ENCODE measurements at places on chromosomes 12 and 14. TPM values are rescaled to one million over a fixed set of nuclear protein-coding genes. Genes with fewer than 3 reads are reported as not detected.

GRCh38 chr14:31118892-31119291 is 88.7 kb downstream of the HECTD1 start:
- DNase-seq: no peak
- H3K4me1 ChIP-seq: no peaks in the 10 kb centered on the region
- H3K4me3 ChIP-seq: no peak overlapping the region
- H3K36me3 ChIP-seq: peaks cover 40% of the 10 kb centered on the region
- H3K27me3 ChIP-seq: no peaks in the 10 kb centered on the region
- H3K27ac ChIP-seq: no peak overlapping the region

DNA sequence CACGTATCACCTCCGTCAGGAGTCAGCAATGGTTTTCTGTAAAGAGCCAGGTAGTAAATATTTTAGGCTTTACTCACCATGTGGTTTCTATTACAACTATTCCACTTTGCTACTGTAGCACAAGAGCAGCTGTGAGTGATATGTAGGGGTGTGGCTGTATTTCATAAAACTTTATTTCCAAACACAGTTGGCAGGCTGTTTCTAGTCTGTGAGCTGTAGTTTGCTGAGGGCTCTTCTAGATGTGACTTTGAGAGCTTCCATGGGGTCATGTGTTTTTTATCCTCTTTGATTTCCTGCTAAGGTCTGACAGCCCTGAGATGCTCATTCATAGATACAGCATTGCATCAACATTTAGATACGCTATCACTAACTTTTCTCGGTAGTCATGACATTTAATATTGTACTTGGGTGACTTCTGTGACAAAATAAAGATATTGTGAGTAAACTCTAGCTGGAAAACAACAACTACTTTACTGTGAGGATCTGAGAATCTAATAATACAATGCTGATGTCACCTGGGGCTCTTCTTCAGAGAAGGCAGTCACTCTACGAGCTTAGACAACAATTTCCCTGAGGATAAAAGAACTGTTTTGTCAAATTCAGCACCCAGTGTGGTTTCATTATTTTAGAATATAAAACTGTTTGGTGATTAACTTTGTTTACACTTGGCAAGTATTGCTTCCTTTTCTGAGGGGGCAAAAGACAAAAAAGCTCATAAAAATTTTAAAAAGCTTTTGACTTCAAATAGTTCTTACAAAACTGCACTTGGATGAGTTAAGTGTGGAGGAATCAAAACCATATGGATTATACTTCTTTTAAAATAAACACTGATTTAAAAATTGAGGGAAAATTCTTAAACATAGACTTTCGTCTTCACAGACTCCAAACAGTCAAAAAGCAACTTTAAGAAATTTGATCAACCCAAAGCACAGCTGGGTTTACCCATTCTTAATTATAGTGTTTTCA is 231.2 kb upstream of the DCN start:
- H3K36me3 ChIP-seq: no peaks in the 10 kb centered on the region
- H3K27ac ChIP-seq: peak overlapping the region; percentile 37
- no peak overlapping the region for H3K4me3 ChIP-seq
- no peaks in the 10 kb centered on the region for H3K27me3 ChIP-seq
- H3K4me1 ChIP-seq: no peaks in the 10 kb centered on the region
- peak; percentile 40 for DNase-seq

The ARHGDIB gene
- total RNA-seq: 40.8 TPM

DNA sequence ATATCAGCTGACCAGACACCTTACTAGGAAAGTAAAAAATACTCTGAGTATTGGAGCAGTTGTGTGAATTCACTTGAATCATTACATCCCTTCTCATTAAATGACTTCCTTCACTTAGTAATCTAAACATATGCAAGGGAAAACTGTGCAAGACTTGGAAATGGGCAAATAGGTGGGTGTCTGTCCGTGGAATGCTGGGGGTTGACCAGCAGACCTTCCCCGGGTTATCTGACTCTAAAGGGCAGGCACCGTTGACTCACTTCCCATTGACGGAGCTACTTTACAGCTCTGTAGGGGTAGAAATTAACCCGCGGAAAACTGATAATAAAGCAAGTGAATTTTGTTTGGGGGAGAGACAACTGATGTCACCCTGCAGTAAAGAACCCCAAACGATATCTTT is 199.3 kb downstream of the TTC7B start:
- no peak overlapping the region for H3K27ac ChIP-seq
- no peaks in the 10 kb centered on the region for H3K36me3 ChIP-seq

The LMNTD1 gene
- total RNA-seq: not detected

GRCh38 chr12:118315821-118316220 is 56.9 kb downstream of the TAOK3 start:
- H3K36me3 ChIP-seq: no peaks in the 10 kb centered on the region
- DNase-seq: no peak
- no peak overlapping the region for H3K27ac ChIP-seq
- no peak overlapping the region for H3K4me3 ChIP-seq

DNA sequence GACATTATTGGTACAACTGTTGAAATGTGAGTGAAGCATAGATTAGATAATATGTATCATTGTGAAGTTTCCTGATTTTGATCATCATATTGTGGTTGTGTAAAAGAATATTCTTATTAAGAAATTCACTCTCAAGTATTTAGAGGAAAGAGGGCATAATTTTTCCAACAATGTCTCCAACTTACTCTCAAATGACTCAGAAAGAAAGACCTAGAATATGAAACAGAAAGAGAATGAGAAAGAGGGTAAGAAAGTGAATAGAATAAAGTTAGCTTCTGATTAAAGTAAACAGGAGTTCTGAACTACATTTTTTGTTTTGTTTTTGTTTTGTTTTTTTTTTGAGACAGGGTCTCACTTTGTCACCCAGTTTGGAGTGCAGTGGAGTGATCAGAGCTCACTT is 123.0 kb downstream of the CPNE8 start:
- H3K27me3 ChIP-seq: no peaks in the 10 kb centered on the region
- H3K36me3 ChIP-seq: no peaks in the 10 kb centered on the region
- DNase-seq: no peak
- no peaks in the 10 kb centered on the region for H3K4me1 ChIP-seq
- no peak overlapping the region for H3K4me3 ChIP-seq
- H3K27ac ChIP-seq: no peak overlapping the region

DNA sequence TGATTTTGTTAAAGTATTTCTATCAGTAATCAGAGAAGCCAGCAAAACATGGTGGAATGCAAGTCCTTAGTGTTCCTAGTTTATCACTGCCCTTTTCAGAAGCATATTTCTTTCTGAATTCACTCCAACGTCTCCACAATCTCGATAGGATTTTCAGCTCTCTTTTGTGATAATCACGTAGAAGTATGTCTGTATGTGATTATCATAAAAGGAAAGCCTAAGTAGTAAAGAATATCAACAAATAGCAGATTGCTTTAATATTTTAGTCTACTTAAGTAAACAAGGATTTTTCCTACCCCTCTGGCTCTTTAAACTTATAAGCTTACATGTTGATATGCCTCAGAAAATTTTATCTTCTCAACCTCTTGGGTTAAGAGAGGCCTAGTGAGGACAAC is 147.4 kb upstream of the NUDT4 start:
- H3K4me3 ChIP-seq: no peak overlapping the region
- no peaks in the 10 kb centered on the region for H3K4me1 ChIP-seq
- H3K27ac ChIP-seq: no peak overlapping the region
- no peaks in the 10 kb centered on the region for H3K36me3 ChIP-seq

DNA sequence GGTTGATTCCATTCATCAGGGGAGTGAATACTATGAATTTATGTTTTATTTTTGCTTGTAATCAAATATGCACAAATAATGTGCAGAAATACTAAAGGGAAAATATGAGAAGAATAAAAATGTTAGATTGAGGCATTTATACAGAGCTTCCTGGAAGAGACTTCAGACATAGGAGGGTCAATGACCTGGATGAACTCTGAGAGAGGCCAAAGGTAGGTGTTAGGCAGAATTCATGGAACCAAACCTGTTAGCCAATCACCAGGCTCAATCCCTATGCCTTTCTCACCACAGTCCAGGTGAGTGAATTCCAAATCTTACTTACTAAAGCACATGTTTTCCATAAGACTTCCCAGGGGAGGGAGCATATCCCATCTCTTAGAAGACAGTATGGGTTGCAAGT is 130.4 kb upstream of the NTF3 start:
- no peaks in the 10 kb centered on the region for H3K27me3 ChIP-seq
- DNase-seq: no peak
- H3K27ac ChIP-seq: no peak overlapping the region
- H3K4me3 ChIP-seq: no peak overlapping the region
- no peaks in the 10 kb centered on the region for H3K4me1 ChIP-seq

The NKX2-1 gene
- 0.32 TPM for total RNA-seq

The DAO gene
- total RNA-seq: 2.2 TPM

DNA sequence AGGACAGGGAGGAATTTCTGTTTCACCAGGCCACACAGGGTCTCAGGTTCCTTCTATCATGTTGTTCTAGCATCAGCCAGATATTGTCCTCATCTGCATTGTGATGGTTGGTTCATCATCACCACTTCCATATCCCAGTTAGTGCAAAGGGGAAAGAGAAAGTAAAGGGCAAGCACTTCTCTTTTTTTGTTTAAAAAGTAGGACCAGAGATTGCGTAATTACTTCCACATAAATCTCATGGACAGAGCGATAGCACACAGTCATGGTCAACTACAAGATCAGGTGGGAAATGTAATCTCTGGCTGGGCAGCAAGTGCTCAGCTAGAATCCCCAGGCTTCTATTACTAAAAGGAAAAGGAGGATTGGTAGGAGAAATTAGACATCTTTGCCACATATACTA is 155.1 kb downstream of the KIF21A start:
- H3K4me3 ChIP-seq: no peak overlapping the region
- no peak overlapping the region for H3K27ac ChIP-seq
- H3K4me1 ChIP-seq: no peaks in the 10 kb centered on the region
- no peaks in the 10 kb centered on the region for H3K27me3 ChIP-seq
- no peaks in the 10 kb centered on the region for H3K36me3 ChIP-seq
- no peak for DNase-seq

The GRIN2B gene
- 1.5 TPM for total RNA-seq

DNA sequence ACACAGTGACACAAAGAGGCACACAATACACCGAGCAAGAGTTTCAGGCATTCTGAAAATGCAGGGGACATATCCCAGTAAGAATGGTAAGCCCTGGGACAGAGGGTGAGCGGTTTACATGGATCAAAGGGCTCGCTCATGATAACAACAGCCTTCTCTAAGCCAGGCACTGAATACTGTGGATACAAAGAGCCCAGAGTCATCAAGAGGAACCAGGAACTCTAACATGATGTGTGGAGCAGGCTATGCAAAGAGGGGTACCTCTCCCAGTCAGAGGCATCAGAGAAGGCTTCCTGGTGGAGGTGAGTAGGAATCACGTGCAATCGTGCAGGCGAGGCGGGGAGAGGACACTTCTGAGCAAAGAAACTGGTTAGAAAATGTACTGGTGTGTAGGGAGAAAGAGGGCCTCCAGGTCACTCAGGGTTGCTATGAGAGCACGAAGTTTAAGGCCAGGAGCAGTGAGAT is 76.9 kb upstream of the EEA1 start:
- H3K4me3 ChIP-seq: no peak overlapping the region
- H3K27ac ChIP-seq: no peak overlapping the region
- no peaks in the 10 kb centered on the region for H3K4me1 ChIP-seq
- H3K27me3 ChIP-seq: no peaks in the 10 kb centered on the region
- DNase-seq: no peak
- H3K36me3 ChIP-seq: no peaks in the 10 kb centered on the region

- H3K4me3 ChIP-seq: no peak overlapping the region
- no peaks in the 10 kb centered on the region for H3K4me1 ChIP-seq
- H3K36me3 ChIP-seq: no peaks in the 10 kb centered on the region
- DNase-seq: no peak
- H3K27ac ChIP-seq: no peak overlapping the region
Observed at GRCh38 chr14:33560718-33561431, 390.0 kb downstream of the EGLN3 start.

DNA sequence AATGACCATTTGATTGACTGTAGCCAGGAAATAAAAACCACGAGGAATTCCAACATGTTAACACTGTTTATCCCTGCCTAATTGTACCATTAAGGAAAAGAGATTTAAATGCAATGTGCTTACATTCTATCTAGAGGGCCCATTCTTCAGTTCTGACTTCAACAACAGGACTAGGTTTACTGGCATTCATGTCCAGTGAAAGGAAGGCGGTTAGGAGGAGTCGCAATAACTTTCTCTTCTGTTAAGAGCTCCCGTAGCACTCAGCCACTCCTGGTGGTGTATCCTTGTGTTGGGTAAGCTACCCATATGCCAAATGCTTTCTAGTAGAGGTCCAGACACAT is 154.7 kb downstream of the STXBP6 start:
- no peak overlapping the region for H3K27ac ChIP-seq
- no peak for DNase-seq
- no peaks in the 10 kb centered on the region for H3K4me1 ChIP-seq
- H3K36me3 ChIP-seq: no peaks in the 10 kb centered on the region
- H3K4me3 ChIP-seq: no peak overlapping the region

The DCAF11 gene
- total RNA-seq: 89.2 TPM

DNA sequence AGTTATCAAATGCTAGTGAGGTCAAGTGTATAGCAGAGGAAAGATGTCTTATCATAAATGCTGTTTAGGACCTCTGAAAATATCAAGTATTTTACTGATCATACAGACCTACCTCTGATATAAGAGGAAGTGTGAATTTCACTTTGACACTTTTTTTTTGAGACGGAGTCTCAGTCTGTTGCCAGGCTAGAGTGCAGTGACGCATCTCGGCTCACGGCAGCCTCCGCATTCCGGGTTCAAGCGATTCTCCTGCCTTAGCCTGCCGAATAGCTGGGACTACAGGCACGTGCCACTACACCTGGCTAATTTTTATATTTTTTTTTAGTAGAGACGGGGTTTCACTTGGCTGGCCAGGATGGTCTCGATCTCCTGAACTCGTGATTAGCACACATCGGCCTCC is 55.1 kb upstream of the PIK3C2G start:
- H3K36me3 ChIP-seq: no peaks in the 10 kb centered on the region
- H3K27ac ChIP-seq: no peak overlapping the region
- no peak overlapping the region for H3K4me3 ChIP-seq
- H3K4me1 ChIP-seq: no peaks in the 10 kb centered on the region

The L3HYPDH gene
- total RNA-seq: 8.7 TPM

DNA sequence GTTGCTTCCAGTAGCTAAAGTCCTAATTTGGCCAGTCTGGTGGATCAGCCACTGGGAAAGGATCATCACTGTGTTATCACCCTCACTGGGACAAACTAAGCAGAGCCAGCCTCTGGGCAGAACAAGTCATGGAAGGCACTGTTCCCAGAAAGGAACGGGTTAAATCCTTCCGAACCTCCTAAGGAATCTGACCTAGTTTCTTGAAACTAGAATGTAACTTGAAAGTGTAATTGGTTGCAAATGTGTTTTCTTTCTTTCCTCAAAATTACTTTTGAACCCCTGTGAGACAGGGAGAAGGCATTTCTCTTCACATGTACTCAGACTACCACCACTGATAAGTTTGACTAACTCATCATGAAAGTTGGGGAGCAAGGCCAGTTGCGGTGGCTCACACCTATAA is 18.7 kb upstream of the KICS2 start:
- no peaks in the 10 kb centered on the region for H3K36me3 ChIP-seq
- DNase-seq: no peak
- no peaks in the 10 kb centered on the region for H3K4me1 ChIP-seq
- H3K27ac ChIP-seq: no peak overlapping the region

The GALNT6 gene
- total RNA-seq: 27.1 TPM

- peak overlapping the region; percentile 95 for H3K4me3 ChIP-seq
- H3K36me3 ChIP-seq: no peaks in the 10 kb centered on the region
- peak overlapping the region; percentile 61 for H3K27ac ChIP-seq
- H3K4me1 ChIP-seq: no peaks in the 10 kb centered on the region
- no peaks in the 10 kb centered on the region for H3K27me3 ChIP-seq
- DNase-seq: peak; percentile 35
Observed at GRCh38 chr12:132886529-132887477, 602 bp downstream of the CHFR start.

- no peak for DNase-seq
- H3K36me3 ChIP-seq: no peaks in the 10 kb centered on the region
- H3K4me1 ChIP-seq: no peaks in the 10 kb centered on the region
- H3K4me3 ChIP-seq: no peak overlapping the region
- H3K27ac ChIP-seq: no peak overlapping the region
Observed at GRCh38 chr14:47961634-47962033, 286.2 kb upstream of the MDGA2 start.
